DMS53 (cell line): ENCODE measurements at places on chromosomes 5 and 9.

DNA sequence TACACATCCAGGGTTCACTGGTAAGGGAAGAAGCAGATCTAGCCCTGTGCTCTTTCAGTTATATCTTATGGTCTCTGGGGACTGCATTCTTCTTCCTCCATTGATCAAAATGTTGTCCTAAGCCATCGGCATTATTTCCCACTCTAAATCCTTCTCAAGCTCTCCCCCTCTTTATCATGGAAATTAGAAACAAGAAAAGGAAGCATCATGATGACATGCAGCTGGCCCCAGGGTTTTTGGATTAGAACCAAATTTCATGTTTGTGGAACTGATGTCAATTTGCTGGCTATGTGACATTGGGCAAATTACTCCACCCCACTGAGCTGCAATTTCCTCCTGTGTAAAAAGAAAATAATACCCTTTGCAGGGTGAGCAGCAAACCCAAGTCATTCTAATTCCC, 39.5 kb downstream of the MFAP3 start:
- DNase-seq, result no peak

GRCh38 chr5:42360056-42360455, 63.2 kb upstream of the GHR start:
- no peak for DNase-seq

- DNase-seq, result no peak
Observed at GRCh38 chr5:112866739-112867138, 5.7 kb downstream of the SRP19 start.

DNA sequence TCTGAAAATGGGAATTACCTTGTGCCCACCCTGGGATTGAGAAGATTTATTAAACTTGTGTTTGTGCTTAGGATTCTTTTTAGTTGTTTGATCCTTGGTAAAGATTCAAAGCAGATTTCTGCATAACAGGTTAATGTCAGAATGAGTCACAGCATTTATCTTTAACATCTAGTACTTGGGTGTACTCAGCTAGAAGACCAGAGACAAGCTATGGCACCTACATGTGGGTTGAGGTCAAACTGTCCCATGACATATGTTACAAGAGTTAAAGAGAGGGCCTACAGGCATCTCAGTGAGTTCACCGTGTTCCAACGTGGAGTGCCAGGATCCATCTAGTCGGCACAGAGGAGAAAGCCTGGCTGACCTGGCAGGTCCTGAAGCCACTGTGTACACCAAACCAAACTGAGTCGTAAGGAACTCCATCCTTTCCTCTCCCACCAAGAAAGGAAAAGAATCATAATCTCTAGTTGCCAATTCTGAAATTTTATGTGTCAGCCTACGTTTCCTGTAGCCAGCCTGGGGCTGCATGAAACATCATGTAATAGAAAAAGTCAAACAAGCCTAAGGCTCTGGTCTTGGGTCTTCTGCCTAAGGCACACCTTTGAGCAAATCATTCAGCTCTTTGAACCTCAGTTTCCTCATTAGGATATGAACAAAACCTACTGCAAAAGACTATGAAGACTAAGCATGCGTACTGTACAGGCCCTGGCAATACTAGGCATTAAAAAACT, 73.7 kb downstream of the RCL1 start:
- DNase-seq, result no peak

GRCh38 chr9:87503430-87503829, 5.8 kb downstream of the DAPK1 start:
- DNase-seq, result no peak

DNA sequence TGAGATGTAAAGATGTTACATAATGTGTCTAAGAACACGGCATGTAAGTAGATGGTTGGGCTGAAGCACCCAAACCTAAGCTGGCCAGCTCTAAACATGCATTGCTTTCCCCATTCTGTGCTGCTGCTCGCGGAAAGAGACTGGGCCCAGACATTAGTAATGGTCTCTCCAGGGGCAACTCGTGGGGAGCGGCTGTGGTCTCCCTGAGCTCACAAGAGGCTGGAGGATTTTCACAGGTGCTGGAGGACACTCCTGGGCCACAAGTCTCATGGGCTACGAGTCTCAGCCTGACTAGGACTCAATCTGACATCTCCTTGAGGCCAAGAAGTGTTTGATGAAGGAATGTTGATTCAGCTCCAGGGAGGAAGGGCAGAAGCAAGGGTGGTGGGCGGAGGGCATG, 92.7 kb upstream of the PTCH1 start:
- DNase-seq, result no peak

DNA sequence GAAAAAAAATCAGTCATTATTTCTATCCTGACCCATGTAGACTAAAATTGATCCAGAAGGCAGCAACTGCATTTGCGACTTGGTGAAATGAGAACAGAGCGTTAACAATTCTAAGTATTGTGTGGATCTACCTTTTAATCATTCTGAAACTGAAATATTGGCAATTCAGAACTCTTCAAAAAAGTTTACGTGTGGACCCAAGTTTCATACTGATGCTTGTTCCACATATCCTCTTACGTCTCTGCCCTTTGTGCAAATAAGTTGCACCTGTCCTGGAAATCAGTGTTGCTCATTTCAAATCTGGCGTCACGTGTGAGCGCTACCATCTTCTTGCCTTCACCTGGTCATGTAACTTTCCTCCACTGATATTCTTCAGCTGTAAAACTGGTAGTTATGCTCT, 74.7 kb downstream of the NTRK2 start:
- DNase-seq, result no peak

GRCh38 chr5:125696762-125697161, 726.4 kb upstream of the GRAMD2B start:
- DNase-seq, result no peak

DNA sequence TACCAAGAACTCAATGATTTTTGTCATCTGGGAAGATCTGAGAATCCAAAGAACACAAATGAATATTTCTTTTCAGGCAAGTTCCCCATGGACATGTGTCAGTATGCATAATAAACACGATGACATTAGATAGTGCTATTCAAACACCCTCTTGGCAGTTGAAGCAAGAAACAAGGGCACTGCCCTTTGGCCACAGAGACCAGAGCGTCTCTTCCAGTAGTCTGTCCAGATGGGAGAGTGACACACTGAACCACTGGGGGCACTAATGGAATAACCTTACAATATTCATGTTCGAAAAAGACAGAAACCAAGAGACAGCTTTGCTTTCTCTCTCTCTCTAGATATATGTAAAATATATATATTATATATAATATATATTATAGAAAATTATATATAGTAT, 301.9 kb downstream of the CTNND2 start:
- peak; percentile 52 for DNase-seq

DNA sequence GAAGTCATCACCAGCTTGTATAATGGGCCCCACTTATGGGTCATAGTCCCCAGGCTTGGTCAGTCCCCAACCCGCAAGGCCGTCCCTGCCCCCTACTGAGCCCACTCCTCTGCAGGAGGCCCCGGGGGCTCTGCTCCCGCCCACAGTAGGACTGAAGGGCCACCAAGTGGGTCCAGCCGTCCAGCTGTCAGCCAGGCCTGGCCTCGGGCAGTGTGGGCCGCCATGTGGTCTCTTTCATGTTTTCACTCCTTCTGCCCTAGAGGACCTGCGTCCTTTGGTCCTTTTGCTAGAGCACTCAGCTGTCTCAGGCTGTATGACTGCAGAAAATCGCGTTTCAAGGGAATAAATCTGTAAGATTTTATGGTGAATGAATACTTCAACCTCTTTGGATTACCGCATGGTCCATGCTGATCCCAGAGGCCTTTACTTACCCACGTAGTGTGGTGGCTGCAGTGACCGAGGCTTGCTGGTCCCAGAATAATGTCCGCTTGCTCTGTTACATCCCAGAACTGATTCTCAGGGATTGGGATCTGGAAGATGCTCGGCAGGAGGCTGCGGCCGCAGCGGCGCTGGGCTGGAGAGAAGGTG, 105.7 kb upstream of the FAM120A start:
- no peak for DNase-seq

- no peak for DNase-seq
Observed at GRCh38 chr9:110106661-110107060, 101.3 kb downstream of the C9orf152 start.

GRCh38 chr9:98556511-98556910, 152.2 kb downstream of the GABBR2 start:
- no peak for DNase-seq

DNA sequence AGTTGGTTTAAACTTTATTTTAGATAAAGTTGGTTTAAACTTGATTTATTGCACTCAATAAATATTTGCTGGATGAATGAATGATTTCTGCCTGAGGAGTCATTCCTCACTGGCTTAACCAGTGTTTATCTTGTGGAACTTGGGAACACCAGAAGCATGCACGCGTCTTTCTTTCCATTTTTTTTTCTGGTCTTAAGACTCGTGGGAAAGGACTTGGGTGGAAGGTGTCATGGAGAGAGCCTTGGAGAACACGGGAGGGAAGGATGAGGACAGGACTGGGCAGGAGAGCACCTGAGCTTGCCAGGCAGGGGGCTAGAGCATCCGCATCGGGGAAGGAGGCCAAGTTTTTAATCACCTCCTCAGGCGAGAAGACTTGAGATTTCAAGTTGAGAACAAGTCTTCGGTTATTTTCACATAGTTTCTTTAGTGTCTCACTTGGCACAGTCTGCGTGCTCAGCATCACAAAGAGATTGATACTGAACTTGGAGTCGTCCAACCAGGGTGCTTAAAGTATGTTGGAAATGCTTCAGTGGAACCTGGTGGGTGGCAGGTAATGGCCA, 144.2 kb downstream of the PDZD2 start:
- no peak for DNase-seq

GRCh38 chr5:145585-146323, 45.5 kb upstream of the LRRC14B start:
- DNase-seq, result no peak

DNA sequence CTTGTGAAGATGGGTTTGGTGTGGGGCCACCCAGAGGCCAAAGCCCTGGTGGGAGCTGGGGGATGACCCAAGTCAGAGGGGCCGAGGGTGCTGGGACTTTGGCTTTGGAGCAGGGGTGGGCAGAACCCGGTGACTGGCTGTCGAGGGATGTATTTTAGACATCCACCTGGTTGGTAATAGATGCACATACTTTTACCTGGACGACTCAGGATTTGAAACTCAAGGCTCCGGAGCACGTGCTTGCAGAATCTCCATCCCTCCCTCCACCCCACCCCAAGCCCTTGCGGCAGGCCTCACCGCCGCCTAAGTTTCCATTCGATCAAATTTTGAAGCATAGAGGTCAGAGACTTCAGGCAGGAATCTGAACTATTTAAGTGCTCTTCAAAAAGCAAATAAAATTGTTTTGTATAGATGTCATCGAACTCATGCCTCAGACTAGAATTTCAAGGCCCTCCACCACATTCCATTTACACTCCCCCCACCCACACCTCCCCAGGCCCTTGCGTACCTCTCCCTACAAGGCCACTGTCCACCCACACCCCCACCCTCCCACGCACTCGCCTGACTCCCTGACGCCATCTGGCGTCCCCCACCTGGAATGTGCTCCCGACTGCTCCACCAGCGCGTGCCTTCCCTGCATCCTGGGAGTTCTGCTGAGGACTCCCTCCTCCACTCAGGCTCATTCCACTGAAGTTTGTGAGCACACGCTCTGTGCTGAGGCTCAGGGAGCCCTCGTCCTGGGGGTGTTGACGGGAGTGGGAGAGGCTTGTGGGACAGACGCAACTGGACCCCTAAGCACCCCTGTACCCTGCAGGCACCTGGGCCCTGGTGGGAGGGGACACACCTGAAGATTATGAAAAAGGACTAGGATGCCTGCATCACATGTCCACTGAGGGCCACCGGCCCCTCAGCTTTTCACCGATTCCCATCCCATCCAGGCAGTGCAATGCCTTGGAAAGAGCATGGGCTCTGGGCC, 56.4 kb upstream of the RPL26L1 start:
- DNase-seq, result peak; percentile 62

GRCh38 chr5:159887050-159887449, 29.2 kb upstream of the ADRA1B start:
- peak; percentile 46 for DNase-seq

- DNase-seq, result no peak
Observed at GRCh38 chr9:86908261-86908660, 39.0 kb downstream of the GAS1 start.

GRCh38 chr9:16368237-16369087, 502.0 kb downstream of the BNC2 start:
- DNase-seq, result peak; percentile 76

DNA sequence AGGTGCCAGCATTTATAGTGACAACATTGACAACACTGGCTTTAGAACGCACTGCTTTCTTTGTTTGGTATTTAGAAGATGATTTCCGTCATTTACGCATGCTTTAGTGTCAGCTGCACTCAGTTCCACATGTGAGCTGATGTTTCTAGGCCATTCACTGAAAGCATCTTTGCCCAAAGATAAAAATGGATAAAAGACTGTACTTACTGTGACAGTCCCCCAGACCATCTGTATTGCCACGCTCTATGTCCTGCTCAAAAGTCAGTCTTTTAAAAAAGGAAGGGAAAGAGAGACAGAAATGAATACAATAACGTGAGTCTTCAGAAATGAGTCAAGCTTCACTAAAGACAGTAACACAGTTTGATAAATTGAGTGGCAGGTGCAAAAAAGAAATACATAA, 99.3 kb downstream of the SEMA6A start:
- no peak for DNase-seq

GRCh38 chr5:133996683-133997252, 8.0 kb downstream of the VDAC1 start:
- DNase-seq, result peak; percentile 41
